ENCODE measurements at places on chromosomes 13 and 19. TPM values are rescaled to one million over a fixed set of nuclear protein-coding genes. Genes with fewer than 3 reads are reported as not detected.

PINLYP gene
- 14.8 TPM for total RNA-seq

CEACAM7 gene
- total RNA-seq, result 0.16 TPM

C19orf18 gene
- total RNA-seq, result 0.85 TPM

ONECUT3 gene
- total RNA-seq, result not detected

CNN1 gene
- 47.8 TPM for total RNA-seq

PROZ gene
- not detected for total RNA-seq

MATK gene
- 2.7 TPM for total RNA-seq

SIGLEC9 gene
- 8.1 TPM for total RNA-seq

TLE6 gene
- 3.7 TPM for total RNA-seq

CIRBP gene
- 533 TPM for total RNA-seq

NCR1 gene
- 0.91 TPM for total RNA-seq

PLPPR3 gene
- total RNA-seq, result not detected

ZNF628 gene
- 12.0 TPM for total RNA-seq

DIAPH3 gene
- 2.0 TPM for total RNA-seq

IFI30 gene
- 109 TPM for total RNA-seq

TARM1 gene
- total RNA-seq, result not detected
